ENCODE measurements at places on chromosomes 16 and 17.

DNA sequence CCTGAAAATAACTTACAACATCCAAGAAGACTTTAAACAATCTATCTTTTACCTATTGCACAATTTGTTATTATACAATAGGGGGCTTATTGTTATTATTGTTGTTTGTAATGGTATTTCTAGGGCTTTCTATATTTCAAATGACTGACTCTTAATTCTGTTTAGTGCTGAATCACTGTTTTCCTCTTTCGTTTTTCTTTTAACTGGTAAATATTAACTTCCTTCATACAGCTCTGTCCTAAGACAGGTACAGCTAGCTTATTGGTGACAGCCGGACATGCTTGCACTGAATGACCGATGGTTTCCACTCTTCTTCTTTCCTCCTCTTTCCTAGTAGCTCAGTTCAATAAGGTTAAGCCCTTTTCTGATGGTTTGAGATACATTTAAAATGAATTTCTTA is 11.6 kb downstream of the KRTAP9-7 start:
- no peak for DNase-seq

GRCh38 chr17:40910441-40910841 is 25.4 kb upstream of the KRT20 start:
- DNase-seq = no peak

DNA sequence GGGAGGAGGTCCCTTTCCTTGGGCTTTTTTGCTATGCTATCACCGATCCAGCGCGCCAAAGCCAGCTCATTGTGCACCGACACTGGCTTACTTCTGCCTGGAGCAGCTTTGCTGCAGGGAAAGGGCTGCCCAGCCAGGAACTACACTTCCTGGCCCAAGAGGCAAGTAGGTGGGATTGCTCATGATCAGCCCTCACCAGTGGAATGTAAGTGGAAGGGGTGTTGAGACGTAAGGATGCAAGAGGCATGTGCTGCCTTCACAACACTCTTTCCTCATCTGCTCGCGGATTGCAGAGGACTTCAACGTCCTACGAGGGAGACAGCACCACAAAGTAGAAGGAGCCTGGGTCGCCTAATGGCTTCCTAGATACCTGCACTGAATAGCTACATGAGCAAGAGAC is 104.3 kb upstream of the FOXF1 start:
- no peak for DNase-seq

GRCh38 chr17:14777291-14777690 is 476.4 kb downstream of the HS3ST3B1 start:
- DNase-seq = no peak

DNA sequence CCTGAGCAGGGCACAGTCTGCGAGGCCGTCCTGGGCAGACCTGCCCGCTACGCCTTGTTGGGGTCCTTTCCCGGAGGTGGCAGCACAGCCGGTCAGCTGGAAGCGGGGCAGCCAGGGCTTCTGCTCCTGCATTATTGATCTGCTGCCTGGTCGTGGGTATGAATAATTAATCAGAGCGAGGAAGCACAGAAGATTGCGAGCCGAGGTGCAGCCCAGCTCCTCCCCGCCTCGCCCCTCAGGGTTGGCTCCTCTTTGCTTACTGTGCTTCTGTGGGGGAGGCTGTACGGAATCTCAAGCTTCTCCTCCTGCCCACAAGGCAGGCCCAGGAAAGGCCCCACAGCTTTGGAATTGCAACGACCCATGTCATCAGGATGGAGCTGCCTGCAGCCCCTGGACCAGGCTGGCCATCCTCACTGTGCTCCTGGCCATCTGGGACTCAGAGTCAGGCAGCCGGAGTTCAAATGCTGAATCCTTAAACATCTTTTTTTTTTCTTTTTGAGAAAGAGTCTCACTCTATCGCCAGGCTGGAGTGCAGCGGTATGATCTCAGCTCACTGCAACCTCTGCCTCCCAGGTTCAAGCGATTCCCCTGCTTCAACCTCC is 25.6 kb downstream of the TRARG1 start:
- no peak for DNase-seq

DNA sequence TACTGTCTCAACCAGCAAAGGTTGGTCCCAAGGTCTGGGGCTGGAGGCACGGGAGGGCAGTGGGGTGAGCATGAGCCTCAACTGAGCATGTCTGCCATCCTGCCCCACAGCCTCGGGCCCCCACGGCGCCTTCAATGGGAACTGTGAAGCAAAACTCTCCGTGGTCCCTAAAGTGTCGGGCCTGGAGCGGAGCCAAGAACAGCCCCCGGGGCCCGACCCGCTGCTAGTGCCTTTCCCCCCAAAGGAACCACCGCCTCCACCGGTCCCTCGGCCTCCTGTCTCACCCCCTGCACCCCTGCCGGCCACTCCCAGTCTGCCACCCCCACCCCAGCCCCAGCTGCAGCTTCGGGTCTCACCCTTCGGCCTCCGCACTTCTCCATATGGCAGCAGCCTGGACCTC is 4.2 kb downstream of the FBRS start:
- DNase-seq = no peak

DNA sequence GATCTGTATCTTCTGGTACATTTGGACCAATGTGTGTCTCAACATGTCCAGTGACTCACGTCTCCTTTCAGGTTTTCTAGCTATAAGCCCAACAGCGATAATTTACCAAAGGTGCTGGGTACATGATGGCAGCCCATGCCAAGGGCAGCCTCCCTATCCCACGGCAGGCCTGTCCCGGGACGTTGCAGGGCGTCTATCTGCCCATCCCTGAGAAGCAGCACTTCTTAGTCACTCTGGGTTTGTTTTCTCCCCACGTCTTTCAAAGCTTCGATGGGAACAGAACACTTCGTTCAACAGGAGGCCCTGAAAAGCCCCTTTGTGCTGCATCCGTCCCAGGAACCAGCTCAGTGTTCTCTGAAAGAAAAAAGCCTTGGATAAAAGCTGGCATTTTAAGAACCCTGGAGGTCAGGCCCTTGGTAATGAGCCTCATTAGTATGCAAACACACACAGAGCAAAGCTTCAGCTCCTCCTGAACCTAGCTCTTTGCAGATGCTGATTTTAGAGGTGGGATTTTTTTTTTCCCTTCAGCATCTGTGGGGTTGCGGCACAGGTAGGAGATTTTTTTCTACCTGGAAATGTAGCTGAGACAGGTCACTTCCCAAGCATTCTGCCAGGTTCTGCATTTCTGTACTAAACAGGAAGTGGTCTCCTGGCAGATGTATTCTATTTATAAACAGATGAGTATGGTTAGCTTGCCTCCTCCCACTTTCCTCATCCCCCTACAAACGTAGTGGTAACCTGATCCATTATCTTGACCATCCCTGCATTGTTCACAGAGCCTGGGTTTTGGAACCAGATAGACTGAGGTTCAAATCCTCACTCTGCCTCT is 17.5 kb upstream of the MT4 start:
- no peak for DNase-seq

DNA sequence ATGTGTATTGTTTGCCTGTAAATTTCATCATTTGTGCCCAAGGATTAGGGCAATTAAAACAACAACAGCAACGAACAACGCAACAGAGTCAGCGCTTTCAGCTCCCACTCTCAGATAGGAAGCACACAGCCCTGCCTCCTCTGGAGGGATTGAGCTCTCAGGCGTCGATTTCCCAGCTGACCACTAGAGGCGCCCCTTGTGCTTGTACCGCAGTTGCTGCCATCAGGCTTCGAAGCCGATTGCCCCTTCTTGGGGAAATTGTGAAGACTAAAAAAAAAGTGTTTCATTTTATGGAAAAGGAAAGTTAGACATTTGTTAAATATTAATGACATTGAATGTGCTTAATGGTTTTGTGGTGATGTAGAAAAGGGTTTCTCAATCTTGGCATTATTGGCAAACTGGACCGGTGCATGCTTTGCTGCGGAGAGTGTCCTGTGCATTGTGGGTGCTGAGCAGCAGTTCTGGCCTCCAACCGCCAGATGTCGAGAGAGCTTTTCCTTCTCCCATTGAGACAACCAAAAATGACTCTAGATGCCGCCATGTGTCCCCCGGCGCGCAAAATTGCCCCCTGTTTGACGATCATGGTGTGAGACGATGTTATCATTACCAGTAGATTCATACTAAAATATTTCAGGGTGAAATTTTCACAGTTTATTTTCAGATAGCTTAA is 650.4 kb upstream of the RBFOX1 start:
- DNase-seq = no peak

DNA sequence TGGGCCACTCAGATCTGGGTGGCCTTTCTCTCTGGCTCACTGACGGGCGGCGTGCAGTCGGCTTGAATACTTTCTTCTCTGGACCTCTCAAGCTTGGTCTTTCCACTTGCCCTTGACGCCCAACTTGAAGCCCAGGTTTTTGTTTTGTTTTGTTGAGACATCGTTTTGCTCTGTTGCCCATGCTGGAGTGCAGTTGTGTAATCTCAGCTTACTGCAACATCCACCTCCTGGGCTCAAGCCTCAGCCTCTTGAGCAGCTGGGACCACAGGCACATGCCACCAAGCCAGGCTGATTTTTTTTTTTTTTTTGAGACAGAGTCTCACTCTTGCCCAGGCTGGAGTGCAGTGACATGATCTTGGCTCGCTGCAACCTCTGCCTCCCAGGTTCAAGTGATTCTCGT is 22.7 kb upstream of the KIF19 start:
- no peak for DNase-seq

- DNase-seq = no peak
Measured at GRCh38 chr17:32629563-32630190, 142.9 kb downstream of the CDK5R1 start.

DNA sequence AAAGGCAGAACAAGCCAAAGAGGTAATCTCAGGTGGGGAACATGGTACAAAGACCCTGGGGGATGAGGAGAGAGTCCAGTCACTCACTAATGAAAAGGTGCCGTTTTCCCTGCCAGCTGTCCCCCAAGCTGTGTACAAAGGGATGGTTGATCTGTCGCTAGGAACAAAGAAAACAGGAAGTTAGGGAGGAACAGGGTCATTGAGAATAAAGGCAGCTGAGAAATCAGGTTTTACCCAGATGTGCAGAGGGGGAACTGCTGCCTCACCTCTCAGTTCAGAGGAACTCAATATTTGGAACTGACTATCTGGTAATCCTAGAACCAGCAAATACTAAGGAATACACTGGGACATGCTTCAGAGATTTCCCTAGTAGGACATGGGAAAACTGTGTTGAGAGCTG is 1.5 kb downstream of the RSKR start:
- DNase-seq = no peak

- DNase-seq = no peak
Measured at GRCh38 chr16:30559690-30560089, 1.5 kb upstream of the ZNF764 start.

- DNase-seq = no peak
Measured at GRCh38 chr17:10899281-10899680, 61.4 kb upstream of the PIRT start.

DNA sequence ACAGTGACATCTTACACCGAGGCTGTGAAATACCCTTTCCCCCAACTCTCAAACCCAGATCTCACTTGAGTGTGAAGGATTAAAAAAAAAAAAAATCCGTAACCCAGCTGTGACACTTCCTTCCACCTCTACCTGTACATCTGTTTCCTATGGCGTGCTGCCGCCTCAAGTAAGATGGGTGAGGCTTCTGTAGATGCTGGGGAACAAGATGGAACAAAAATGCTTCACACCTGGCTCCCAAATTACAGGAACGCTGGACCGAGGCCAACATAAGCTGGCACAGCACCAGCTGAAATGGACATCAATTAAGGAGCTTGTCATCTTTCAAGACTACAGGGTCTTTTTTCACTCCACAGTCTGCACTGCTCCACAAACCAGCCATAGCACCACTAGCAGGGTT is 95.9 kb downstream of the HIC1 start:
- no peak for DNase-seq

- no peak for DNase-seq
Measured at GRCh38 chr16:85598141-85598540, 15.0 kb upstream of the GSE1 start.

GRCh38 chr16:86039606-86040005 is 140.6 kb downstream of the IRF8 start:
- DNase-seq = no peak

- DNase-seq = no peak
Measured at GRCh38 chr17:33509331-33509730, 216.2 kb upstream of the ASIC2 start.

GRCh38 chr16:67883146-67883871 is 1.4 kb upstream of the NRN1L start:
- DNase-seq = no peak

DNA sequence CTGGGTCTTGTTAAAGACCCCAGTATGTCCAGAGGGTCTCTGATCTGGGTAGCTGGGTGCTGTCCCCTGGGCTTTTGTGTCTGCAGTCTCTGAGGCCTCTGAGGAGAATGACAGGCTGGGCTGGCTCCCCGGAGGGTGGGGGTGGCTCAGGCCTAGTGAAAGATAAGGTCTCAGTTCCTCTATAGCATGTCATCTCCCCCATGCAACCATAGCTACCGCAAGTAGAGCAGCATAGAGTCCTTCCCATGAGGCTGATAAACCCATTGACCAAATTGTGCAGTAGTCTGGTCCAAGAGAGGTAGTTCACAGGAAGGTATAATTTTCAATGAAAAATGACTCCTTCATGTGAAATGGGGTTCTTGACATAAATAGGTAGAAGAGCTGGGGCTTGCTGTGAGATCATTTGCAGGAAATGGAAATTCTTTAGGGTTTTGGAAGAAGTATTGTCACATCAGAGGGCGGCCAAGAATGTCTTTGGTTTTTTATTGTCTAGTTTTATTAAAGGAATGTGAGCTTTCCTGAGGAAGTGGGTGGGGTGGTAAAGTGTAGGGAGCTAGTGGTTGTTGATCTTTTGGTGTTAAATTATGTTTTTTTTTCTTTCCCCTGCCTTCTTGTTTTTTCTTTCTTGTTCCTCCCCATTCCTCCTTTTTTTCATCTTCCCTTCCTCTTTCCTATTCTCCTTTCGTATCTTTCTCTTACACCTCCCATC is 21.0 kb downstream of the SLC7A6OS start:
- DNase-seq = peak; percentile 61

DNA sequence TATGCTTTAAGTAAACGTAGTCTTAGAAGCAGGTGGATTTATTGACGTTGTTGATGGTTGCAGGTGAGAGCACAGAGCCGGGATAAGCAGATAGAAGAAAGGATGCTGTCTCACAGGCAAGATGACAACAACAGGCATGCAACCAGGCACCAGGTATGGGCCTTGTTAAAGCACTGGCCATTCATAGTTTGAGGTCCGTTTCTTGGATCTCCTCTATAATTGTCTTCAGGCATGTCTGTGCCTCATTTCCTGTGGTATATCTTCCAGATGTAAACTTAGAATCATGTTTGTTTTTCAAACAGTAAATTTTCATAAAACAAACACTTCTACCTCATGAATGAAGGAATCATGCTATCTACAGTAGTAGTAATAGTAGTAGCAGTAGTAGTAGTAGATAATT is 20.6 kb downstream of the KAT7 start:
- no peak for DNase-seq

DNA sequence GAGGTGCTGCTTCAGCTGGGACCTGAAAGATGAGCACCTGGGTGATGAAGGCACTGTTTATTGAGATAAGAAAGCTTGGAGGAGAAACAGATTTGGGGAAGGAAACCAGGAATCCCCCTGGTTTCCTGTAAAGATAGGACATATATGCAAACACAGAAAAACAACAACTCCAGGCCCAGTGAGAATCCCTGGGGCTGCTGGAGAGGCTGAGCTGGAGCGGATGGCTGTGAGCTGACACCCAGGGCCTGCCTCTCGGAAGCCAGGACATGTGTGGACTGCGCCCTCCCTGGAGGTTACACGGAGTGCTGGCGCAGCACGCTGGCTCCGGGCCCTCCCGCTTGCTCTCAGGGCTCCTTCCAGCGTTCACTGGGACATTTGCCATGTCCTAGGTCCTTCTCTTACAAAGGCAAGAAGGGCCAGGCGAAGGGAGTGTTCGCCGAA is 57.5 kb downstream of the CYB5B start:
- DNase-seq = no peak

GRCh38 chr17:69597898-69598692 is 183.6 kb downstream of the MAP2K6 start:
- no peak for DNase-seq

GRCh38 chr17:44610871-44611270 is 45.4 kb upstream of the MEIOC start:
- DNase-seq = no peak
